ENCODE measurements at places on chromosomes 1 and 21.
A peak's percentile ranks its signal among the peaks of the same experiment; 100 is the strongest.

- DNase-seq: peak; percentile 36
Measured at GRCh38 chr1:227378871-227379554, 60.7 kb upstream of the CDC42BPA start.

DNA sequence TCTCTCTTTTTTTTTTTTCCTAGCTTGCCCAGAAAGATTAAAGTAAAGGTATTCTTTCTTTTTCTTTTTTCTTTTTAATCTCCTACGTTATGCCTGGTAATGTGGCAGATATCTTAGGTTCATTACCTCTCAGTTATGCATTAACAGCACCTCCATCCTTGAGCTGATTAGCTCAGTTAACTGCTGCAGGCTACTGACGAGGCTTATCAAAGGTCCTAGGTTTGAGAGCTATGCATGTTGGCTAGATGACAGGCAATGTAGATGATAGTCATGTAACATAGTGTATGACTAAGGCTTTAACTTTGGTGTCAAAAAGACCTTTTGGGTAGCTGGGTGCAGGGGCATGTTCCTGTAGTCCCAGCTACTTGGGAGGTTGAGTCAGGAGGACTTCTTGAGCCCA is 53.7 kb upstream of the CACYBP start:
- DNase-seq: no peak

DNA sequence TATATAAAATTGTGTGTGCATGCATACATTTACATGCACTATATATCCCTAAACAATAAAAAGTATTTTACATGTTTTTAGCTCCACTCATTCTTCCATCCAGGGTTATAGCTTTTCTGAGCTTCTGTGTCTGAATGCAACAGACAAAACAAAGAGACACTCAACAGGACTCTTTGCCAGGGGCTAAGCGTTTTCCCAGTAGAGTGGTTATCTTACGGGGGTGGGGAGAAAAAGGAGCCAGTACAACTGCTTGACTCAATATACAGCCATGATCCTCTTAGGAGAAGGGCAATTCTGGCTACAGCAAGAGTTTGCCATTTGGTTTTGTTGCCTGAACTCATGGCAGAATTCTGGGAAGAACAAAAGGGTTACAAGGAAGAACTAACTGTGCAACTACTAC is 14.6 kb upstream of the PPP2R5A start:
- DNase-seq: no peak

GRCh38 chr1:153352523-153352922 is 3.9 kb upstream of the PGLYRP4 start:
- DNase-seq: peak; percentile 77

DNA sequence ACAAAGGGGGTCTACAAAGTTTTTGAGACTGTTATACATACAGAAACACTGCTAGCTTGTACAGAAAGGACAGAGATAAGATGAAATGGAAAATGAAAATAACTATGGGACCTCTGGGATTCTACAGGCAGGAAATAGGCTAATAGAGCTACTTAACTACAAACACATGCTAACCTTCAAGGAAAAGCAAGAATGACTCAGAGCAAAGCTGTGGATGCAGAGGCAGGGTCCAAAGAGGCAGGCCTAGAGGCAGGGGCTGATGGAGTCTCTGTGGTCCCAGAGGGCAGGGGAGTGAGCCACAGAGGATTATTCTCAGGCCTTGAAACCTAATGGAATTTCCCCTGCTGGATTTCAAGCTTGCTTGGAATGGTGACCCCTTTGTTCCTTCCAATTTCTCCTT is 18.7 kb upstream of the GOLT1A start:
- peak; percentile 23 for DNase-seq

- DNase-seq: no peak
Measured at GRCh38 chr1:32636914-32637645, 13.3 kb downstream of the ZBTB8OS start.

GRCh38 chr1:207284209-207284897 is 37.1 kb upstream of the CD55 start:
- DNase-seq: no peak

DNA sequence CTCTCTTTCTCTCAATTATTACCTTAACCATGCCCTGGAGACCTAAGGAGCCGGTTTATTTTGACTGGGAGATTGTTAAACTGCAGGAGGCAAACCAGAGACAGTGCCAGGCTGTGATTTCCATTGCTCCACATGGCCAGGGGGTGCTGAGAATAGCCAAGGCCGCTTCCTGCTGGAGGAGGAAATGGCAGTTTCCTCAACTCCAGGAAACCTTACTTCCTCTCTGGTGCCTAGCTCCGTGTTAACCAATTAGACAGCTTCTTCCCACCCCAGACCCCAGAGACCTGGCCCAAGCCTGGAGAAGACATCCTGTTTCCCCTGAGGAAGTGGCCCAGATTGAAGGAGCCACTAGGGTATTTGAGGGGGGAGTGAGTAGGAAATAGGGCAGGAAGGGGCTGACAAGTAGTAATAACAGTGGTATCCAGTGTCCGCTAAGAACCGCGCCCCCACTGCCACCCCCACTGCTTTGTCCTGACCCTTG is 161.2 kb downstream of the PLPP3 start:
- no peak for DNase-seq

GRCh38 chr1:154350383-154350782 is 25.1 kb downstream of the ATP8B2 start:
- DNase-seq: no peak

GRCh38 chr1:225250432-225250831 is 177.4 kb downstream of the LBR start:
- DNase-seq: no peak

DNA sequence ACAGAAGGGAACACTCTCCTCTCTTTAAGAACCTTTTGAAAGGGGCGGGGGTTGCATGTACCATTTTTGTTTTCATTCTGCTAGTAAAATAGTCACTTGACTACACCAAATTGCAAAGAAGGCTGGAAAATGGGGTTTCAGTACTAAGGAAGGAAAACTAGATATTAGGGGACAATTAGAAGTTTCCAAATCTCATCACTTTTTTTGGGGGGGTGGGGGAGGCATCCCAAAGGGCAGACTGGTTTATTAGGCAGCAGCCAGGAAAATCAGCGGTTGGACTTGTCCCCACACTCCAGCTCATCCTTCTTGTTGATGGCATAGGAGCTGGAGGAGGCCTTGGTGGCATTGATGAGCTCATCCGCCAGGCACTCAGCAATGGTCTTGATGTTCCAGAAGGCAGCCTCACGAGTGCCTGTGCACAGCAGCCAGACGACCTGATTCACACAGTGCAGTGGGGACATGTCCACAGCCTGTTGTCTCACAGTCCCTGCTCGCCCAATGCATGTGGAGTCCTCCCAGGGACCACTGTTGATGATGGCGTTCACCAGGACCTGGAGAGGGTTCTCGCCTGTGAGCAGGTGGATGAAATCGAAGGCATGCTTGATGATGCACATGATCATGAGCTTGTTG is 1.7 kb upstream of the TMEM50B start:
- peak; percentile 12 for DNase-seq

DNA sequence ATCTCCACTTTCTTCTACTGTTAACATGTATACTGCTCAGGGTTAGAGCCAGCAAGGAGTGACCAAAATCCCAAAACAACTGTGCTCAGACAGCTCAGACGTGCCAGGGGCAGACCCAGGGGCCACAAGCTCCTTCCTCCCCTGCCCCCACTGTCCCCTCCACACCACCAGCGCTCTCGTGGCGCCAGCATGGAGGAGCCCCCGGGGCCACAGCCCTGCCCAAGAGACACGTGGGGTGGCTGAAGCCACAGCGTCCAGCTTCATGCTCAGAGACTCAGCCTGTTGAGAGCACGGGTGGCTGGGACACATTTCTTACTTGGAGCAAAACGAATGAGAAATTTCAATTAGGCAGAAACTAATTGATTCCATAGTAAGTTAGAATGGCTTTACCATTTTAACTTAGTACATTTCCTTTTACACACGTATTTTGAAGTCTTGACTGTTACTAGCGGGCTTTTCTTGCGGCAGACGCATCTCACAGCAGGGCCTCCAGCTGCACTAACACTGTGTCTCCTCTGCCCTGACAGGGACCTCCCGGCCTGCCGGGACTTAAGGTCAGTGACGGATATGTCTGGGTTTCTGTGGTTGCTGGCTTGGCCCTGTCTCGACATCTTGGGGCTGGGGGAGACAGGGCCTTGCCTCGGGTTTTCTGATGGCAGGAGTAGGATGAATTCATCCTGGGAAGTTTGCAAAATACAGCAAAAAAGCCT is 54.2 kb downstream of the SLC19A1 start:
- DNase-seq: no peak

DNA sequence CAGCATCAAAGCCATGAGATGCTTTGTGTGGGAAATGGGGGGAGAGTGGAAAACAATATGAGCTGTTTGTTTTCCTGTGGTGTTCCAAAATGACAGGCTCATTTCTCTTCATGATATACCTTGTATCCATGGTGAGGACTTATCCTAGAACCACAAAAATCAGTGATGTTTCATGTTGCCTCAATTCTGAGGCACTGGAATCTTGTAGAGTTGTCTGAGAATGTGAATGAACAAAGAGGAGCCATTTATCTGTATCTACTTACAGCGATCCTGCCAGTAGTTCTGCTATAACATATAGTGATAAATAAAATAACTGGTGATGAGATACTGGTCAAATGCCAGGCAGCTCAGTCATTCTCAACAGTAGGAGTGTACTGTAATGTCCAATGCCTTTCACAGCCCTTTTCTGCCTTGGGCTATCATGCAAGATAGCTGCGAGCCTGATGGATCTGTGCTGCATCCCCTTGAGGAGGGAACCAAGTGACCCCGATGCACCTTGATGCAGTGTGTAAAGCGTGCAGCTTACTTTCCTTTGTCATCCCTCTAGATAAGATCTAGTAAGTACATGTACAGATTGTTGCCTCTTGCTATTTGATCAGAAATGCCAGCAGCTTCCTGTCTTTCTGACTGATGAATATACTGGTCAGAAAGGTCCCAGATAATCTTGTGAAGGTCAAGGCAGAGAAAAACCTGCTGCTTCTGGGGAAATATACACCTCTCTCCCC is 52.8 kb downstream of the SLC44A3 start:
- DNase-seq: no peak

DNA sequence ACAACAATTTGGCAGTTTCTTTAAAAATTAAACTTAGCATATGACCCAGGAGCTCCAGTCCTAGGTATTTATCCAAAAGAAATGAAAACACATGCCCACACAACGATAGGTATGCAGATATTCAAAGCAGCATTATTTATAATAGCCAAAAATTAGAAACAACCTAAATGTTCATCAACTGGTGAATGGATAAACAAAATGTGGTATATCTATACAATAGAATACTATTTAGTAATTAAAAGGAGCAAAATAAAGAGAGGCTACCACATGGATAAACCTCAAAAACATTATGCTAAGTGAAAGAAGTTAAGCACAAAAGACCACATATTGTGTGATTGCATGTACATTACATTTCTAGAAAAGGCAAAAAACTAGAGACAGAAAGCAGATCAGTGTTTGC is 51.3 kb downstream of the ROR1 start:
- DNase-seq: no peak

GRCh38 chr21:34147792-34148418 is 74.5 kb downstream of the MRPS6 start:
- DNase-seq: no peak

- DNase-seq: no peak
Measured at GRCh38 chr1:42381280-42381673, 685 bp downstream of the RIMKLA start.

GRCh38 chr1:60890664-60891063 is 191.7 kb upstream of the NFIA start:
- DNase-seq: no peak

- DNase-seq: no peak
Measured at GRCh38 chr21:41269535-41269934, 47.1 kb upstream of the FAM3B start.

GRCh38 chr1:103525114-103525606 is 339 bp upstream of the RNPC3 start:
- DNase-seq: peak; percentile 70

- DNase-seq: peak; percentile 71
Measured at GRCh38 chr1:51535006-51535592, 16.0 kb upstream of the EPS15 start.

- DNase-seq: peak; percentile 25
Measured at GRCh38 chr1:30087465-30087864, 635.9 kb downstream of the MATN1 start.

- DNase-seq: no peak
Measured at GRCh38 chr1:167763525-167764220, 41.9 kb downstream of the MPZL1 start.

- no peak for DNase-seq
Measured at GRCh38 chr1:199762572-199762971, 264.9 kb upstream of the NR5A2 start.

- DNase-seq: no peak
Measured at GRCh38 chr1:36222481-36223380, 1.5 kb upstream of the THRAP3 start.

DNA sequence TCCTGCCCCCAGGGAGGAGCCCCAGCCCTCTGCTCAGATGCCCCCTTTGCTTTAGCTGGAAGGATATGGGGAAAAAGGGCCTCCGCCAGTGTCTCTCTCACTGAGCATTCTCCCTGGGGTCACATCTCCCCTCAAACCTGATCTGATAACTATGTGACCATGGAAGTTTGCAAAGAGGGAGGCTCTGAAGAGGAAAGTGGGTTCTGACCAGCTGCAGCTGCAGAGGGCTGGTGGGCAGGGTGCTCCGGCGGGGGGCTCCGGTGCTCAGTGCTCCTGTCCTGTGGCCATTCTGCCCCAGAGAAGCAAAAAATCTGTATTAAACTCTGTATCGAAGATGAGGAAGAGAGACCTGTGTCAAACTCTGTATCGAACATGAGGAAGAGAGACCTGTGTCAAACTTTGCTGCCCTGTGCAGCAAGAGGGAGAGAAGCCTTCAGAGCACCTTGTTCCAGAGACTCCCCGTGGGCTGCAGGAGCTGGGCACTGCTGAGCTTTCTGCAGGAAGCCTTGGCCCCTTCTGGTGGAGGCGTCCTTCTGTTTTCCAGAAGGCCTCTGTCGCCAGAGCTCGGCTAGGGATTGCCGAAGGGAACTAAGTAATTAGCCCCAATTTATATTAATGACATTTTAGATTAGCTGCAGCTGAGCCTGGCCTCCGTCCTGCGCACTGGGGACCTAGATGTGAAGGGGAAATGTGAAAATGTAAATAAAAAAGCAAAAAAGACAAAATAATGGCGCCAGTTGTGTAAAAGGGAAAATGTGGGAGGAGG is 186.2 kb upstream of the C1orf174 start:
- no peak for DNase-seq

All from ELR (cell line).